Stimulated activated memory B cell treated with anti-CD40 and anti-IgM and Interleukin-4, amounts not matched to agents 10 μg/mL and 1 μg/mL and 100 μg/mL, for 72 hours (primary cell): ENCODE measurements at places on chromosomes 7 and 10.

GRCh38 chr7:28144266-28144665 lies 36.3 kb downstream of the JAZF1 start:
- peaks cover 39% of the 10 kb centered on the region for H3K4me1 ChIP-seq
- no peaks in the 10 kb centered on the region for H3K27me3 ChIP-seq
- H3K4me3 ChIP-seq, result no peak overlapping the region
- no peak for ATAC-seq
- H3K36me3 ChIP-seq, result peaks cover 21% of the 10 kb centered on the region
- no peak overlapping the region for H3K27ac ChIP-seq

GRCh38 chr7:157630301-157630853 lies 293.6 kb downstream of the DNAJB6 start:
- ATAC-seq, result no peak
- no peaks in the 10 kb centered on the region for H3K36me3 ChIP-seq
- no peak overlapping the region for H3K27ac ChIP-seq

GRCh38 chr7:158410720-158411119 lies 176.9 kb downstream of the PTPRN2 start:
- H3K4me1 ChIP-seq, result no peaks in the 10 kb centered on the region
- peak; percentile 65 for ATAC-seq
- H3K27ac ChIP-seq, result no peak overlapping the region
- no peak overlapping the region for H3K4me3 ChIP-seq
- no peaks in the 10 kb centered on the region for H3K36me3 ChIP-seq

- peak overlapping the region; percentile 46 for H3K4me3 ChIP-seq
- peaks cover 40% of the 10 kb centered on the region for H3K4me1 ChIP-seq
- H3K27me3 ChIP-seq, result peaks cover 89% of the 10 kb centered on the region
Observed at GRCh38 chr10:99233689-99234037, 2.0 kb downstream of the HPSE2 start.

DNA sequence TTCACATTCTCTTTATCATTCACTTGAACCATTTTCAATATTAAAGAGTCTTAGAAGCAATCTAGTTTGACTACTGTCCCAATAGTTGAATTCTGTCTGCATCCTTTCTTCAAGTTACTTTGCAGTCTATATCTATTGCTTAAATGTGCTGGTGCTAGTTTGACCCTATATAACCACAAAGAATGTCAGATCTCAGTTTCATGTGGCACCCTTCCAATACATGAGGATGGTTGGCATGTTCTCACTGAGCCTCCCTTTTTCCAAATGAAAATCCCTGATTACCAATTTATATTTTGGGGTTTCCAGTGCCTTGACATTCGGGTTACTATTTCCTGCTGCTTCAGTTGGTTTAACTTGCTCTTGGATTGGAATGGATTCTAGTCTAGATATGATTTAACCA lies 292.7 kb downstream of the EXOC4 start:
- H3K27me3 ChIP-seq, result no peaks in the 10 kb centered on the region
- no peaks in the 10 kb centered on the region for H3K4me1 ChIP-seq
- peaks cover 8% of the 10 kb centered on the region for H3K36me3 ChIP-seq
- ATAC-seq, result no peak
- no peak overlapping the region for H3K27ac ChIP-seq

DNA sequence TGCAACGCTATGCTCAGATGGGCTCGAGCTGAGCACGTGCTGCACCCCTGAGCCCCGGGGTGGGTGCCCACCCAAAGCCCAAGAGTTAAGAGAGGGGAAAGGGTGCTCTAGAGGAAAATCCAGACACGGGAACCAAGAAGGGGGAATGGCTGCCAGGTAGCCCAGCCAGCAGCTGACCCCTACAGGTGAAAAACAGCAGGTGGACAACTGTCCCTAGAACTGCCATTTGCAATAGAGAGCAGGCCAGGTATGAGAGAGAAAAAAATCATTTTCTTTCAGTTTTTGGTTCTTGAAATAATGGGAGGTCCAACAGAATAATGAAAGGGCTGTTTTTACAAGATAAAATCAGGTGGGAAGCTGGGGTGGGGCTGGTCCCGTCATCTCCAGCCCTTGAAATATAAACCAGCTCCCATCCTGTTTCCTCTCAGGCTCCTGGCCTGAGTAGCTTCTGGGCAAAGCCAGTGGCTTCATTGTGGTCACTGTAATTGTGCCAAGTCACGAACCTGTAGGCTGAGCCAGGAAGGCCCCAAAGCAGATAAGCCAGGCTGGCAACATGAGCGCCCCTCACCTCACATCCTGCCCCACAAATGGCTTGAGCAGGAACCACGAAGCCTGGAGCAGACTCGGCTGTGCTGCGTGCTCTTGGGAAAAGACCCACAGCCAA lies 257.8 kb downstream of the SNX10 start:
- no peak for ATAC-seq
- H3K4me3 ChIP-seq, result no peak overlapping the region
- H3K27ac ChIP-seq, result no peak overlapping the region
- no peaks in the 10 kb centered on the region for H3K4me1 ChIP-seq
- H3K36me3 ChIP-seq, result no peaks in the 10 kb centered on the region
